Suprapubic skin (tissue), 4 donors: ENCODE measurements at places on chromosomes 3 and 15. TPM values are rescaled to one million over a fixed set of nuclear protein-coding genes. Genes with fewer than 3 reads are reported as not detected.

- no peaks in the 10 kb centered on the region for H3K27me3 ChIP-seq
- no peak overlapping the region for H3K4me3 ChIP-seq
- DNase-seq, result no peak
- H3K27ac ChIP-seq, result peak overlapping the region; percentile 19
These were observed 218.5 kb downstream of the ITPR1 start for GRCh38 chr3:4711680-4711992.

GRCh38 chr3:151560738-151561137 is 99.9 kb upstream of the IGSF10 start:
- no peak overlapping the region for H3K27ac ChIP-seq
- no peak overlapping the region for H3K4me3 ChIP-seq
- H3K4me1 ChIP-seq, result no peaks in the 10 kb centered on the region
- H3K36me3 ChIP-seq, result no peaks in the 10 kb centered on the region
- no peaks in the 10 kb centered on the region for H3K27me3 ChIP-seq

DNA sequence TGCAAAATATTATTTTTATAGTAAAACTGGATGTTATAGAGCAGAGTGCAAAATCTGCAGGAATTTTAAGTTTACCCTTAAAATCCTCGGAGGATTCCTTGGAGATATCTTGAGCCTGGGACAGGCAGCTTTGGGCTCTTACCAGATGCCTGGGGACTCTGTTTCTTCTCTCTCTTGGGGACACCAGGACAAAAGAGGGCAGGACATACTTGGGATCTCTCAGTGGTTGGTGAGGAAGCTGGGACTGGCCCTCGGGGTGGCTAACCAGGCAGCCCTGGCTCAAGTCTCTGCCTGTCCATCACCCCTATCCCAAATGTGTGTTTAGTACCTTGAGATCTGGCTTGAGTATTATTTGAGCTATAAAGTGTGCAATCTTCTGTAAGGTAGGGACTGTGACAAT is 38.6 kb downstream of the TKT start:
- H3K4me1 ChIP-seq, result no peaks in the 10 kb centered on the region
- no peak overlapping the region for H3K27ac ChIP-seq
- no peaks in the 10 kb centered on the region for H3K27me3 ChIP-seq
- no peak for DNase-seq
- H3K4me3 ChIP-seq, result no peak overlapping the region
- no peaks in the 10 kb centered on the region for H3K36me3 ChIP-seq

Gene FLNB
- 186 TPM for total RNA-seq
